Colonic mucosa (tissue), 4 donors: ENCODE measurements at places on chromosomes 2 and 18.

- no peak for DNase-seq
Measured at GRCh38 chr2:205758500-205758899, 76.2 kb downstream of the NRP2 start.

DNA sequence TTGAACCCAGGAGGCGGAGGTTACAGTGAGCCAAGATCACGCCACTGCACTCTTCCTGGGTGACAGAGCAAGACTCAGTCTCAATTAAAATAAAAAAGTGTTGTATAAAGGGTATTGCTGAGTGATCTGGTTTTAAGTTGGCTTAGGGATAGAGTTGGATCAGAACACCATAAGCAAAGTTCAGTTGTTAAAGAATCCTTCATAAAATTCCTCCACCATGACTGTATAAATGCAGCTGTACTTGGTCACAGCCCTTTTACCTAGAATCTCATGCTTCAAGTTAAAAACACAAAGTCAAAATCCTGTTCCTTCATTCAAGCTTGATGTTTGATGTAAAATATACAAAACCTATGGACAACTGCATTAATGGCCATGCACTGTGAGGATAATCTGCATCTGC is 33.4 kb upstream of the PNO1 start:
- no peak for DNase-seq

DNA sequence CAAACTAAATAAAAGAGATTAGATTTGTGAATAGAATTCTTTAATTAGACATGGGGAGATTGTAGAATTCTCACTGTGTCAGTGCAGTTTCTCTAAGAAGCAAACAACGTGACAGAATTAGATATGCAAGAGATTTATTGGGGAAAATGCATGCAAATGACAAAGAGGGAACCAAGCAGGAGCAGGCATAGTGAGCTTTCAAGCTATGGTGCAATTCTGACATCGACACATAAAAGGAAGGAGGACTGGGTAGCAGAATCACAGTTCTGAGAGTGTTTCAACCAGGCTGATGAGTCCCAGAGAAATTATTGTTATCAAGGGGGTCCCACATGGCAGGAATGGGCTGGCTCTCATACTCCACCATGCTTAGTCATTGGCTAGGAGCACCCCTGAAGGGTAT is 338.4 kb downstream of the FIGN start:
- DNase-seq, result no peak

DNA sequence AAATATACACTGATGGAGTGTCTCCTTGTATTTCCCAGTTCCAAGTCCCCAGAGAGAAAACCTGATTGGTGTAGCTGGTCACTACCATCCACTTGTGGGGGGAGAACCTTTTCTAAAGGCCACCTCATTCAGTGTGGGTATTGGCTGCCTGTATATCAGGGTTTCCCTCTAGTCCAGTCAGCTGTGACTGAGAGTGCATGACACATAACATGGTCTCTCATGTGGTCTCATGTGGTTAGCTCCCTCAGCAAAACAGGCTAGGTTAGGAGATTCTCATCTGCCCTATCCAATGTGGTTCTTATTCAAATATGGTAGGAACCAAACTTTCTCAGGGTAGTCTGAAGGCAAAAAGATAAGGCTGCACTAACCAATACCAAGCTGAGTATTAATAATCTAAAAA is 4.1 kb upstream of the GORASP2 start:
- no peak for DNase-seq

DNA sequence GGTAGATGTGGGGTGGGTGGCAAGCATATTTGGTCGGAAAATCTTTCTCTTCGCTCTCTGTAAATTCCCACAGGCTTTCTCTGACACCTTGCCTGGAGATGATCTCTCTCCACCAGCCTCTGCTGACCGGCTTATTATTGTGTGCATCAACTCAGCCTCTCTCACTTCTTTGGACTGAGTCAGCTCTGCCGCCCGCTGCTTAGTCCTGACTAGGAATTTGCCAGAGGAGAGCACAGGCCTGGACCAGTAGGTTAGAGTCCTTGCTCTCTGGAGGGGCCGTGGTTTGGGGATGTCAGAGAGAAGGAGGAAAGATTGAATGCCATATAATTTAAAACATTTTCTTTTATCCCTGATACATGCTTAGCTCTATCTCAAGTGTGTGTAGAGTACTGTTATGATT is 242.6 kb upstream of the THSD7B start:
- DNase-seq, result no peak
